ENCODE measurements at places on chromosomes 12 and 14.

- no peak for DNase-seq
These were observed 37.6 kb upstream of the TSPAN8 start for GRCh38 chr12:71195338-71195896.

DNA sequence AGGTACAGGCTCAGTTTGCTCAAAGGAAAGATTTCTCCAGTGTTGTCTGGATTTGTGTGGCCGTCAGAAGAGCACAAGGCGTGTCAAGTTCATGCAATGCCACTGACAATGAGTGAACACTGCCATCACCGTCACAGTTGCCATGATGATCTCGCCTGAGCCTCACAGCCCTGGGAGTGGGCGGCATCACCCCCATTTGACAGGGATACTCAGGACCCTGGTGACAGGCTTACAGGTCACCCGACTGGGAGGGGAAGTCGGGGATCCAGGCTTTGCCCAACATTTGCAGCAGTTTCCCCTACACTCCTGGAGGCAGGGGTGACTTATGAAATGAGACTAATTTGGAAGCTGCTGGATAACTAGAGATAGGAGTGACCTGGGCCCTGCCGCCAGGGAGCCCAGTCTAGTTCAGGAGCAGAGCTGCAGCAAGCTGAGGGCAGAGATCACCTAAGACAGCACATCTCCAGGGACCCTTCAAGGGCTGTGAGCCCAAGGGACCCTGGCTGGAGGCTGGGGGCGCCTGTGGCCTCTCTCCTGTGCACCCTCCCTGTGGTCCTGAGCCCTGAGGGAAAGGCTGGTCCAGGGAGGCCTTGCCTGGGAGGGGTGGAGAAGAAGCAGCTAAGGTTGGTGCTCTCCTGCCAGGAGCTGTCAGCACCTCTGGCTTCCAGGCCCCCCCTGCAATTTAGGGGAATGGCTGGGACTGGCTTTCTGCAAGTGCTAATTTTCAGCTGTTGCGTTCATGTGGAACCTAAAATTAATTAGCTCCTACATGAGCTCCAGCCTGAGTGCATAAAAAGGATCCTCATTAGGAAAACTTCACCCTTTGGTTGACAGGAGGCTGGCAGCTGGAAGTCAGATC lies 32.4 kb upstream of the BEGAIN start:
- DNase-seq: no peak

- DNase-seq: no peak
These were observed 55.2 kb downstream of the PTGER2 start for GRCh38 chr14:52369305-52369801.

DNA sequence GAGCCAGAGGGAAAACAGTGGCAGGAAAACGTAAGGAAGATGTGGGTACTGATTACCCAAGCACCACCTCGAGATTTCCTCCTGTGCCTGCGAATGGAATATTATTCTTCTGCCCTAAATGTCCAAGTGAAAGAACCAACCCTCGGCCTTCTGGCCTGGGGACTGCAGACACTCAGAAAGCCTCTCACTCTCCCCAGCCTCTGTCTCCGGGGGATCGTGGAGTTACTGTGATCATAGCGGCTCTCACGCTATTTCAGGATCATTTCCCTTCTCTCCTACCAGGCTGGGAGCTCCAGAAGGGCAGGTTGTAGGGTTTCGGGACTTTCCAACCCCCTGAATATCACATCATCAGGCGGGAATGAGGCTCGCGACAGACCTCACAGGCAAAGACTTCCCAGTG lies 68.9 kb downstream of the KDM2B start:
- no peak for DNase-seq

GRCh38 chr12:40224439-40225291 lies at the start of gene LRRK2:
Gene LRRK2, plus strand, starts transcription at chr12:40224997. Its CDS starts 135 bp downstream, at chr12:40225132.
- peak; percentile 98 for DNase-seq

DNA sequence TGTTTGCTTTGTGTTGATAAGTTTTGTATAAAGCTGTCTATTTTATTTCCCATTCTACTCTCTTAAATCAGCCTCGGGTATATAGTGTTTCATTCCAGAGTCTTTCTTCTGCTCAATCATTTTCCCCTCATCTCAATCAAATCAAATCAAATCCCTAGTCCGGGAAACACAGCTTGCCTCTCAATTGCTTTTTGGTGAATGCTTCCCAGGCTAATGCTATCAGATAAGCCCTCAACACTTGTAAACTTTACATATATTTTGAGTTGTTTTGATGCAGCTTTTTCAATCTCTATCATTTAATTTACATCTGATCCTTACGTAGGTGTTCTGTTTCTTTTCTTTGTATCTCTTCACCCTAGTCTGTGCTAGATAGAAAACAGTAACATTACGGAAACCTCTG lies 416.7 kb upstream of the PDE3A start:
- DNase-seq: no peak

DNA sequence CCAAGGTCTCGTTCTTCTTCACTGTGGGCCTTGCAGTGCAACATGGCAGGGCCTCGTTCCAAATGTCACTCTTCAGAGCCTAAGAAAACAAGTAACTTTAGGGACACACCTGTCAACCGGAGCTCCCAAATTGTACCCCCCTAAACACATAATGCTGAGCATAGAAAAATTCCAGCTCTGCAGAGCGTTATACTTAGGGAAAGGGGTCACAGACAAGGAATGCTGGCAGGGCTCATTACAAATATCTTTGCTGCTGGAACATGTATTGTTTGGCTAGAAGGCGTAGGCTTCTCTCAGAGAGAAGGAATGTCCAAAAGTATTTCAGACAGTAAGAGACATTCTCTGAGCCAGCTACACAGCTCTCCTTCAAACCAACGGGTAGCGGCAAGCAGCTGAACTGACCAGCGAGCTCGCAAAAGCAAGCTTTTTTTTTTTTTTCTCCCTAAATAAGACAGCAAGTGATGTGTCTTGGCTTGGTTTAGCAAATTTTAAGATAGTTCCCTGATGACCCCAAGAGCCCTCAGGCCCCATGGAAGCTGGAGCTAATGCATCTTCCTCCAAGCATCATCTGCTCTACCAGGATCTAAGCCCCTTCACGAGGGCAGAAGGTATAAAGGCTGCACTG lies 24.5 kb downstream of the SSH1 start:
- no peak for DNase-seq

DNA sequence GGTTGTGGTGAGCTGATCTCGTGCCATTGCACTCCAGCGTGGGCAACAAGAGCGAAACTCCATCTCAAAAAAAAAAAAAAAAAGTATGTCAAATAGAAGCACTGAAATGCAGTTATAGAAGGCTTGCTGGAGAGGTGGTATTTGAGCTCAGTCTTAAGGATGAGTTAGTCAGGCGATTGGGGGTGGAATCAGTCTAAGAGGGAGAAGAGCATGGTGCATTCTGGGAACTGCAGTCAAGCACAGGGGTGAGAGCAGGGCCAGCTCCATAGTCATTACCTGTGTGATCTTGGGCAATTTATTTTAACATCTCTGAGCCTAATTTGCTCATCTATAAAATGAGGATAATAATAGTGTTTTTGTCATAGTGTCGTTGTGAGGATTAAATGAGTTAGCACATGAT lies 5.9 kb upstream of the GNB3 start:
- DNase-seq: no peak

- DNase-seq: peak; percentile 57
These were observed 2.6 kb upstream of the TAMALIN start for GRCh38 chr12:52004042-52004648.

Measured in NB4 (cell line).